Activated naive CD8-positive, alpha-beta T cell treated with anti-CD3 and anti-CD28 coated beads, Interleukin-2, amount 10 ng/mL, durations not matched to agents 7 days and 5 days (primary cell): ENCODE measurements at places on chromosomes 3 and 15.

- peak; percentile 66 for DNase-seq
- peaks cover 45% of the 10 kb centered on the region for H3K27me3 ChIP-seq
- no peaks in the 10 kb centered on the region for H3K36me3 ChIP-seq
- H3K4me3 ChIP-seq: peak within 1 kb of the TSS; percentile 71
- no peak within 1 kb of the TSS for H3K27ac ChIP-seq
Measured at GRCh38 chr15:83446904-83447709, at the start of gene SH3GL3. TSS of gene SH3GL3 (plus strand) at chr15:83447341. CDS start at chr15:83447534, 193 bp downstream.

GRCh38 chr3:183466575-183466974 is 38.2 kb upstream of the MCF2L2 start:
- H3K4me3 ChIP-seq: no peak overlapping the region
- H3K36me3 ChIP-seq: no peaks in the 10 kb centered on the region
- no peak for DNase-seq
- H3K27me3 ChIP-seq: peaks cover 5% of the 10 kb centered on the region
- no peak overlapping the region for H3K27ac ChIP-seq

DNA sequence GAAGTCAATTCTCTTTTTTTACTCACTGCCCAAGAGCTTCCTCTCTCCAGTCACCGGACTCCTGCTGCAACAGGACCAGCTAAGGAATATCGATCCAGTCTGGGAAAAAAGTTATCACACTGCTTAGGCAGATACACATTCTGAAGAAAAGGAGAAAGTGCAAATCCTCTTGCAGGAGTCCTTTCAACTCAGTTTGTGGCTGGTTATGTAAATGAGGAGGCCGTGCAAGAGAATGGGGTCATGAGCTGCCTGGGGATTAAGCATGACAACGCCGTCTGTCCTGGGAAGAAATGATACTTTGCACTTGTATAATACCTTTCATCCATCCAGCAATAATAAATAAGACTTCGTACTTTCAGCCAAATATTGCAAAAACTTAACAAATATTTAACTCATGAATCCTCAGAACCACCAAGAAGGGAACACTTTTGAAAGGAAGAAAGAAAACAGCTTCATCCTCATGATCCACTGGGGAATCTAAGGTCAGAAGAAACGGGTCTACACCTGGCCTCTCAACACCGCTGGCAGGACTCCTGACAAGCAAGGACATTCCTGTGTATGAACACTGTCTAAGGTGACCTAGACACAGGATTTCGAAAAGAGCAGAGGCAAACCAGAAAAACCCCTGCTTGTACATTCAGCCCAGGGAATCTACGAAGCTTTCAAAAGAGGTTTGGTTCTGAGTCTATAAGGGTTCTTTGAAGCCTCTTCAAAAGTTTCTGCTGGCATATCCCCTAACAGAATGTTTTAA is 13.1 kb upstream of the WWTR1 start:
- H3K4me1 ChIP-seq: no peaks in the 10 kb centered on the region
- no peak for DNase-seq
- H3K36me3 ChIP-seq: no peaks in the 10 kb centered on the region
- H3K27me3 ChIP-seq: peaks cover 8% of the 10 kb centered on the region
- H3K27ac ChIP-seq: no peak overlapping the region

DNA sequence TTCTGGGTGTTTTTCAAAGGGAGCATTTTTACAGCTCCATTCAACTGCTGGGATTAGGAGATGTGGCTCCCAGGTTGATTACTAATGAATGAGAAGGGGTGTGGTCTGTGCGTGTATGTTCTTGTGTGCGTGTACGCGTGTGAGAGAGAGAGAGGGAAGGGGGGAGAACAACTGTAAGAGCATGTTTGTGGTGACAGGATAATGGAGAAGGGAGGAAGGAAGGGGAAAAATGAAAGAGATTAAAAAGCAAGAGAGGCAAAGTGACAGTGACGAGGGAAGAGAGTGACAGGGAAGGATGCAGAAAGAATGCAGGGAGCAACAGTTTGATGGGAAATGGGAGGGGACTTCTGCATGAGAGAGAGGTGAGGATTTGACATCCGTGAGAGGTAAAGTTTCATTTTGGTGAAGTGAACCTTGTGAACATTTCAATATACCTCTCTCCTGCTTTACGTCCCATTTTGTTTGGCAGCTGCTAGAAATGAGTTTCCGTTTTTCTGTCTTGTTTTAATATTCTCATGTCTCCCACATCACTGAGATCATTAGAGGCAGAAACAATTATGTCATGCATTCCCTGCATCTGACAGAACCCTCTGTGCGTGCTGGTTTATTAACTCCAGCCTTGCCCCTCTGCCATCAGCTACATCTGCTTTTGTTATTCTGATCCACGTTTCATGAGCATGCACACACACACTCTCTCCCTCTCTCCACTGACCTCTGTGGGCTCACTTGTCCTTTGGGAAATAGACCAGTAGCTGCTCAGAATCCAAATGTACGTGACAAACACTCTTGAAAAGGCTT is 161.6 kb downstream of the GAP43 start:
- H3K27ac ChIP-seq: peak overlapping the region; percentile 99
- DNase-seq: no peak
- H3K27me3 ChIP-seq: peaks cover 3% of the 10 kb centered on the region
- peaks cover 14% of the 10 kb centered on the region for H3K4me1 ChIP-seq
- H3K4me3 ChIP-seq: peak overlapping the region; percentile 90

GRCh38 chr15:51155016-51155580 is 60.4 kb upstream of the TNFAIP8L3 start:
- H3K27ac ChIP-seq: no peak overlapping the region
- DNase-seq: no peak
- H3K4me1 ChIP-seq: no peaks in the 10 kb centered on the region
- H3K4me3 ChIP-seq: no peak overlapping the region
- peaks cover 37% of the 10 kb centered on the region for H3K27me3 ChIP-seq

GRCh38 chr15:65410036-65410435 is 12.7 kb downstream of the IGDCC4 start:
- H3K27me3 ChIP-seq: peaks cover 19% of the 10 kb centered on the region
- H3K36me3 ChIP-seq: no peaks in the 10 kb centered on the region
- no peak overlapping the region for H3K27ac ChIP-seq
- peaks cover 6% of the 10 kb centered on the region for H3K4me1 ChIP-seq
- H3K4me3 ChIP-seq: no peak overlapping the region

GRCh38 chr15:99818872-99819271 is 85.6 kb upstream of the LYSMD4 start:
- H3K36me3 ChIP-seq: peaks cover 21% of the 10 kb centered on the region
- H3K4me1 ChIP-seq: no peaks in the 10 kb centered on the region
- H3K27ac ChIP-seq: no peak overlapping the region
- no peak overlapping the region for H3K4me3 ChIP-seq
- H3K27me3 ChIP-seq: no peaks in the 10 kb centered on the region

DNA sequence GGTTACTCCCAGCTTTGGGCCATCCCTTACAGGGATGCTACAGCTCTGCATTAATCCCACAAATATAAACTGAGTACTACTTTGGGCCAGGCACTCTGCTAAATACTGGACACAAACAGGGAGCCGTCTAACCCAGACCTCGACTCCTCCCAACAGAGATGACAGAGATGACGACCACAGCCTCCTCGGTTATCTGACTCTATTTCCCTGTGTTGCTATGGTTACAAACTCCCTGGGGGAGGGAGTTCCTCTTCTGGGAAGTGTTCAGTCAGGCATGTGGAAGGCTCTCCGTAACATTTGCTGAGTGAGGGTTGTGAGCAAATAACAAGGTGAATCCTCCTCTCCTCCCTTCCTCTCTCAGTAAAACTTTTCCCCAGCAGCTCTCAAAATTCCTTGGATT is 6.7 kb upstream of the CMTM7 start:
- H3K27me3 ChIP-seq: peaks cover 3% of the 10 kb centered on the region
- H3K36me3 ChIP-seq: no peaks in the 10 kb centered on the region
- peaks cover 2% of the 10 kb centered on the region for H3K4me1 ChIP-seq
- H3K27ac ChIP-seq: no peak overlapping the region

DNA sequence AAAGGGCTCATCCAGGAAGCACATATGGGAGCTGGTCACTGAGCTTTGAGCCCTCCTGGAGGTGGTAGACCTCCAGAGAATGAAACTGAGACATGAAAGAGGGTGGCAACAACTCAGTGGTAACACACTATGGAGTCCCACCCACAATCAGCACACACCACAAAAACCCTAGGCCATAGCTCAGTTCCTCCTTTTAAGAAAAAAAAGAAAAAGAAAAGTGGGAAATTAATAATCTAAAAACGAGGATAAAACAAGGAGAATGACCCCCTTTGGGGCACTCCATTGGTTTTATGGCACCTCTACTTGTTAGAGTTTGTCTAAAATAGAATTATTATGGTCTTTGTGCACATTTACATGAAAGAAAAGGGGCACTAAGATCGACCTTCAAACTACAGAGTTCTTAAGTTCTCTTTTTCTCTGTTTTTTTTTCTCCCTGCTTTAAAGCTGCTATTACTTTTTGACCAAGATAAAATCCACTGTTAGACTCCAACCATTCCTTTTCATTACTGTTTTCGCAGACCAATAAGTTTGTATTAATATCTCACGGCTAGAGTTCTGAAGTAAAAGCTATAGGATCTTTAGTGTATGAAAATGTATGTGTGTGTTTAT is 40.2 kb upstream of the ZBTB20 start:
- H3K4me3 ChIP-seq: no peak overlapping the region
- no peak for DNase-seq
- no peak overlapping the region for H3K27ac ChIP-seq
- no peaks in the 10 kb centered on the region for H3K27me3 ChIP-seq
- H3K4me1 ChIP-seq: peaks cover 10% of the 10 kb centered on the region
- H3K36me3 ChIP-seq: peaks cover 2% of the 10 kb centered on the region

GRCh38 chr3:43012174-43012573 is 33.1 kb downstream of the GASK1A start:
- no peaks in the 10 kb centered on the region for H3K4me1 ChIP-seq
- no peaks in the 10 kb centered on the region for H3K36me3 ChIP-seq
- no peak overlapping the region for H3K4me3 ChIP-seq
- DNase-seq: no peak

DNA sequence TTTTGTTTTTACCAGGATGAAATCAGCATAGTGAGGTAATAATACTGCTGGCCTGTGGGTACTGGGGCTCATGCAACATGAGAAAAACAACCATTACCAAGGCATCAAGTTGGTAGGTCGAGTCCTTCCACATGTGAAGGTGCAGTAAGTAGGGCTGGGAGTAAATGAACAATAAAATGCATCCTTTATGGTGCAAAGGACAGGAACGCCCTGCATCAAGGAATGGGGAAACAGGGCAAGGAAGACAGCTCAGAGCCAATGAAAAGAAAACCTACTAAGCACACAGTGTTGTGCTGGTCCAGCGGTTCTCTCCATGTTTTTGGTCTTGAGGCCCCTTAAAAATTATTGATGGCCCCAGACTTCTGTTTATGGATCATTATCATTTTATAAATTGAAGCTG is 168.5 kb upstream of the TPM1 start:
- H3K4me1 ChIP-seq: no peaks in the 10 kb centered on the region
- H3K36me3 ChIP-seq: no peaks in the 10 kb centered on the region
- no peak overlapping the region for H3K4me3 ChIP-seq
- no peaks in the 10 kb centered on the region for H3K27me3 ChIP-seq

DNA sequence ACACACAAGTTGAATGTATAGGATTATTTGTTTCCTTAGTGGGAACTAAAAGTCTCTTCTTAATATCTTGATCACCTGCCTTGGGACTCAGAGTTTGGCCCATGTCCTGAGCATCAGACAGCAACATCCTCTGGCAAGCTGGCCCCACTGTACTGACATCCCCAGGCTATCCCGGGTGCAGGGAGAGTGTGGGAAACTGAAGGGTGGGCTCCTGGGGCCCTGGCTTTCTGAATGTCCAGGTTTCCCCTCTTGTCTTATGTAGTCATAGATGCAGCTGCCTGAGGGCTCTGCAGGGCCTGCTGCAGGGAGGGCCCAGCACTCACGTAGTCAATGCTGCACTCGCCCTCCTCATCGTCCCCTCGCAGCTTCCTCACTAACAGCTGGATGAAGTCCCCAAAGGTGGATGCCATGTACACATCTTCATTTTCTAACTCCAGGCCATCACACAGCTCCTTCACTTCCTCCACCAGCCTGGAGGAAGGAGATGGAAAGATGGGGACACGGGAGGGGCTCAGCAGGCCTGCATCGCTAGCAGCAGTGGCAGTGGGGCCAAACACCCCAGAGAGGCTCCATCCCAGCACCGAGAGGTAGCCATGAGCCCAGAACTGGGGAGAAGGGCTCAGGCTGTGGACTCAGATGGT is 42.8 kb downstream of the ALDH1L1 start:
- H3K27me3 ChIP-seq: peaks cover 33% of the 10 kb centered on the region
- no peak overlapping the region for H3K4me3 ChIP-seq
- no peaks in the 10 kb centered on the region for H3K36me3 ChIP-seq
- no peak for DNase-seq
- H3K27ac ChIP-seq: no peak overlapping the region

GRCh38 chr3:119378259-119378803 is 84.1 kb downstream of the ARHGAP31 start:
- H3K4me3 ChIP-seq: no peak overlapping the region
- H3K27ac ChIP-seq: no peak overlapping the region
- DNase-seq: no peak
- peaks cover 2% of the 10 kb centered on the region for H3K36me3 ChIP-seq
- no peaks in the 10 kb centered on the region for H3K27me3 ChIP-seq
- peaks cover 4% of the 10 kb centered on the region for H3K4me1 ChIP-seq

GRCh38 chr3:186589121-186589520 is 18.6 kb downstream of the DNAJB11 start:
- no peak overlapping the region for H3K27ac ChIP-seq
- peaks cover 18% of the 10 kb centered on the region for H3K4me1 ChIP-seq
- no peak overlapping the region for H3K4me3 ChIP-seq
- H3K36me3 ChIP-seq: peaks cover 6% of the 10 kb centered on the region
- H3K27me3 ChIP-seq: no peaks in the 10 kb centered on the region
- no peak for DNase-seq

- no peak overlapping the region for H3K27ac ChIP-seq
- H3K4me3 ChIP-seq: no peak overlapping the region
- H3K27me3 ChIP-seq: peaks cover 5% of the 10 kb centered on the region
- DNase-seq: no peak
- H3K36me3 ChIP-seq: no peaks in the 10 kb centered on the region
Measured at GRCh38 chr3:130242850-130243569, 102.5 kb upstream of the COL6A5 start.

DNA sequence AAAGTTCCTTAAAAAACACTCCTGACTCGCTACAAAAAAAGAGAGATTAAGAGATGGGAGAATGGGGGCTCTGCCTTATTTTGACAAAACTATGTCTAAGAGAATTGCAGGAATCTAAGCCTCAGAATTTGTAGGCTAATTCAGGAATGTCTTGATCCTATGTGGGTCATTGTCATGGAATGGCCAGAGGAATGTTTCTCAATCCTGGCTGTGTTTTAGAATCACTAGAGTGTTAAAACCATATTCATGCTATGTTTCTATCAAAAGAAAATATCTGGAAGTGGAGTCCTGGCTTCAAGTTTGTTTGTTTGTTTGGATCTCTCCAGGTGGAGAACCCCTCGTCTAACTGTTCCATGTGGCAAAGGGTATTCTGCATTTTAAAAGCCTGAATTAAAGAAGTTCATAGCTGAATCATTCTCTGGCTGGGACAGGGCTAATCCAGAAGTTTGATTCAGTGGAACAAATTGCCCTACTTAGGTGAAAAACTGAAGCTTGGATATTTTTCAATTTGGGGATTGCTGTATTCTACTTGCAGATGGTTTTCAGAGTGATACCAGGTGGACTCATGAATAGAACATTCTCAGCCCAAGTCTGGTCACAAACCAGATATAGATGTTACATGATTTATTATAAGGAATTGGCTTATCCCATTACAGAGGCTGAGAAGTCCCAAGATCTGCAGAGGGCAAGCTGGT is 28.2 kb downstream of the GJD2 start:
- peaks cover 33% of the 10 kb centered on the region for H3K27me3 ChIP-seq
- H3K27ac ChIP-seq: no peak overlapping the region
- no peaks in the 10 kb centered on the region for H3K4me1 ChIP-seq
- DNase-seq: no peak
- no peaks in the 10 kb centered on the region for H3K36me3 ChIP-seq

- no peaks in the 10 kb centered on the region for H3K27me3 ChIP-seq
- H3K36me3 ChIP-seq: peaks cover 35% of the 10 kb centered on the region
- H3K27ac ChIP-seq: no peak overlapping the region
- no peak for DNase-seq
- H3K4me3 ChIP-seq: no peak overlapping the region
Measured at GRCh38 chr3:25655659-25656058, 9.0 kb downstream of the TOP2B start.
